RPMI7951 (cell line): ENCODE measurements at places on chromosomes 7 and 10.

DNA sequence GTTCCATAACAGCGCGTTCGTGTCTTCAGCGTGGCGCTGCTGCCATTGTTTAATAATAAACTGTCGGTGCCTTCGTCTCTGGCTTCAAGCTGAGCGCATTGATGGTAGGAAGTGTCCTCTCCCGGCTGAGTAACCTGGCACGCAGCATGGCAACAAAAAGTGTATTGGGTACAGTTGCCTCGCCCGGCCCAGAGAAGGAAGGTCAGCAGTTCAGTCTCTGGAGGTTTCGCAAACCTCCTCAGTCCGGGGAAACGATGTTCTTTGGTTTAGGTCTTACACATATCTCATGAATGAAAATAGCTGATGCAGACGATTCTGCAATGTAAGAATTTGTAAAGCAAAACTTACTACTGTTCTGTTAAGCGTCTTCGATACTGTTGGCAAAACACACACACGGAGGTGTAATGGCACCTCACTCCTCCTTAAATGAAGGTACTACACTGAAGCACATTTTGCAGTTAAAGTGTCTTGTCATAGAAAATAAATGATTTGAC is 739 bp upstream of the CCDC186 start:
- DNase-seq, result peak; percentile 12

DNA sequence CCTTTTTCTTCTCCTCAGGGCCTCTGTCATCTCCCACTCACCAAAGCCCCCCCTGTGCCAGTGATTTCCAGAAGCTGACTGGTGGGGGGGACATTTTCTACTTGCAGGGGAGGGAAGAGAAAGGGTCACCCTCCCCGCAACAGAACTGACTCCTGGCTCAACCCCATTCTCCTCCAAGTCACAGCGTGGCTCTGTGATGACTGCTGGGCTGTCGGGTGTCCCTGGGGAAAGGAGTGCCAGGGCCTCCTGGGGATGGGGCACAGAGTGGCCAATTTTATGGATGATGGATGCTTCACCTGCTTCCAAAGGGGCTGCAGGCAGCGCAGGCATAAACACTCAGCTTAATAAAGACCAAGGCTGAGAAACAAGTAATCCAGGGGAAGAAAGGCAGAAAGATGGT is 523.0 kb downstream of the PTPRN2 start:
- no peak for DNase-seq

GRCh38 chr7:25989140-25989705 is 162.8 kb upstream of the NFE2L3 start:
- no peak for DNase-seq

GRCh38 chr7:90692396-90692795 is 96.3 kb downstream of the CDK14 start:
- DNase-seq, result no peak

DNA sequence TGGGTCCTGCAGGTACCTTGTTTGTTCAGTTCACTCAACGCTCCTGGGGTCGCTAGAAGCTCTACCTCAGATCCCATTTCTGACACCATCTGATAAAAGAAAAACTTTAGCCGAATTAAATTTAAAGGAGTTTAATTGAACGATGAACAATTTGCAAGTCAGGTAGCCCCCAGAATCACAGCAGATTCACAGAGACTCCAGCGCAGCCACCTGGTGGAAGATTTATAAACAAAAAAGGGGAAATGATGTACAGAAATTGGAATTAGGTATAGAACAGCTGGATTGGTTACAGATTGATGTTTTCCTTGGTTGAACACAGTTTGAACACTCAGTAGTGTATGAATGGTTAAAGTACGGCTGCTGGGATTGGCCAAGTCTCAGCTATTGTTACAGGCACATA is 23.1 kb downstream of the FBXL13 start:
- no peak for DNase-seq

- DNase-seq, result peak; percentile 100
These were observed 128.5 kb downstream of the TNS3 start for GRCh38 chr7:47453093-47454061.

DNA sequence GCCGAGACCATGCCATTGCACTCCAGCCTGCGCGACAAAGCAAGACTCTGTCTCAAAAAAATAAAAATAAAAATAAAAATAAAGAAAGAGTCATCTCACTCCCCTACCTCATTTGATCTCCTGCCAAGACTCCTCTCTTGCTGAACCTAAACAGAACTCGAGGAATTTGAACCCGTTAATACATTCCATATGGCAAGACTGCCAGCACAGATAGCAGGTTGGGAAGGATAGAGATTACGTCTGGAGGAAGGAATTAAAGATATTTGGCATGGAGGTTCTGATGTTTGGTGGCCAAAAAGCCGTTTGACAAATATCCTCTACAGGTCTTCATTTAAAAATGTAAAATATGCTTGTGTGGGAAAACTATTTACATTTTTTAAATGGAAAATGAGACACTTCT is 549.6 kb downstream of the HTR7 start:
- DNase-seq, result peak; percentile 83

GRCh38 chr7:106175507-106175906 is 63.4 kb upstream of the SYPL1 start:
- DNase-seq, result no peak

DNA sequence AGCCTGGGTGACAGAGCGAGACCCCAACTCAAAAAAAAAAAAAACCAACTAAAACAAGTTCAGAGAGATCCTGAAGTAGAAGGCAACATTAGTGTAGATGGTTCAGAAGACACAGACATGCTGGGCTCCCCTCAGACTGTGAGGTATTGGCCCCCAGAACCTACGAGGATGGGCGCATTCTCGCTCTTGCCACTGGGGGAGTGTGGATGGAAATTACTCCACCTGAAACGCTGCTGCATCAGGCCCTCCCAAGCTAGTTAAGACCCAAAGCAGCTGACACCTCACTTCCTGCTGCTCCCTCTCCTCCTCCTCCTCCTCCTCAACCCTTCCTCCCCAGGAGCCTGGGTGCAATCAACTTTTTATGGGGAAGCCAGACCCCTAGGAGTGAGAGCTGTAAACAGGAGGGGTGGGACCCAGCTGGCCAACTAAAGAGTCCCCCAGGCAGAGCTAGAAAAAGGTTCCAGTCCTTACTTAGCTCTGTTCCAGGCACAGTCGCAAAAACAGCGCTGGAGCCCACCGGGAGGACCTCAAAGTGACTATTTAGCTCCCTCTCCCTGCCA is 7.4 kb downstream of the SH3PXD2A start:
- DNase-seq, result no peak

DNA sequence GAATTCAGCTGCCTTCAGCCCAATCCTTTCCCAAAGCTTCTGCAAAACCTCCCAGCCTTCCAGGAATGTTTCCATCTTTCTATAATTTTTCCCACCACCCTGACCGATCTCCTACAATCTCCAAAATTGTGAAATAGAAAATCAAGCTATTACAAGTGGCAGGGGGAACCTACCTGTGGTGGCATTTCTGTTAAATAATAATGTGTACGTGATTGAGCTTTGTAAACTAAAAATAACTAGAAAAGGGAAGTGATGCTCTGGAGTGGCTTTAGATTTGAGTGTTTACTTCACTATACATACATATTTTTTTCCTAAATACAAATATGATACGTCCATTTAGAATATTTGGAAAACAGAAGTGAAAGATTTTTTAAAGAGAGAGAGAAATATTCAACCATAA is 593.6 kb downstream of the GRM8 start:
- DNase-seq, result no peak

DNA sequence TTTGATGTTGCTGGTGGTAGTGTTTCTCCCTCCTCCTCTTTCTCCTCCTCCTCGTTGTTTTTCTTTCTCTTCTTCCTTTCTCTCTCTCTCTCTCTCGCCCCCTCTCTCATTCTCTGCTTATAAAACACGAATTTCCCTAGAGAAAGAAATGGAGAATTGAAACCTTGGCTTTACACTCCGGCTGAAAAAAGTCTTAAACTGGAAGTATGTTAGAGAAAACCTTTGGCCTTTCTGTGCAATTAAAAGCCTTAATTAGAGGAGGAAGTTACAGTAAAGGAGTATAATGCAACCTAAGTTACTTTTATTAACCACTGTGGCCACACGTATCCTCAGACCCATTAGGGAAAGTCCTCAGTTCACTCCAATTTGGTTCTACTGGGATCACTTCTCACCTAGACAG is 501.7 kb upstream of the SORCS1 start:
- no peak for DNase-seq

DNA sequence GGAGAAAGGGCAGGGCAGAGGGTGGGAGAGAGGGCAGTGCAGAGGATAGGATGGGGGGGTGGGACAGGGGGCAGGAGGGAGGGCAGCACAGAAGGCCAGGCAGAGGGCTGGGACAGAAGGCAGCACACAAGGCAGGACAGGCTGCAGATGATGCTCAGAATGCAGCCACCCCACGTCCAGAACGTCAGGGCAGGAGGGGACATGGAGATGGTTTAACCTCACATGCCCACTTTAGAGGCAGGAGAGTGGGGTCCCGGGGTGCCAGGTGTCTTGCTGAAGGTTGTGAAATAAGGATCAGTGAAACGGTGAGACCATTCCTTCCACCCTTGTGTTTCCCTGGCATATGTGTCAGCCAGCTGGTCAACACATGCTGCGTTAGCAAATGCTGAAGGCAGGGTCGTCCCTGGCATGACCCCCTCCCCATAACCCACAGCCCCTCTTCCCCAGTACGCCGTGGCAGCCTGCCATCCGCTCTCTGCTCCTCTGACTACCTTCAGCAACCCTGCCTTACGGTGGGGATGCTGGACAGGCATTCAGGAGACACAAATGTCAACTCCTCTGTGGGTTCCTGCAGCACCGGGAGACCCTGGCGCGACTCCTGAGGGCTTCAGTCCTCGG is 592.1 kb downstream of the DNAJB6 start:
- no peak for DNase-seq

- DNase-seq, result no peak
These were observed 278 bp downstream of the CPA2 start for GRCh38 chr7:130266961-130267321.

DNA sequence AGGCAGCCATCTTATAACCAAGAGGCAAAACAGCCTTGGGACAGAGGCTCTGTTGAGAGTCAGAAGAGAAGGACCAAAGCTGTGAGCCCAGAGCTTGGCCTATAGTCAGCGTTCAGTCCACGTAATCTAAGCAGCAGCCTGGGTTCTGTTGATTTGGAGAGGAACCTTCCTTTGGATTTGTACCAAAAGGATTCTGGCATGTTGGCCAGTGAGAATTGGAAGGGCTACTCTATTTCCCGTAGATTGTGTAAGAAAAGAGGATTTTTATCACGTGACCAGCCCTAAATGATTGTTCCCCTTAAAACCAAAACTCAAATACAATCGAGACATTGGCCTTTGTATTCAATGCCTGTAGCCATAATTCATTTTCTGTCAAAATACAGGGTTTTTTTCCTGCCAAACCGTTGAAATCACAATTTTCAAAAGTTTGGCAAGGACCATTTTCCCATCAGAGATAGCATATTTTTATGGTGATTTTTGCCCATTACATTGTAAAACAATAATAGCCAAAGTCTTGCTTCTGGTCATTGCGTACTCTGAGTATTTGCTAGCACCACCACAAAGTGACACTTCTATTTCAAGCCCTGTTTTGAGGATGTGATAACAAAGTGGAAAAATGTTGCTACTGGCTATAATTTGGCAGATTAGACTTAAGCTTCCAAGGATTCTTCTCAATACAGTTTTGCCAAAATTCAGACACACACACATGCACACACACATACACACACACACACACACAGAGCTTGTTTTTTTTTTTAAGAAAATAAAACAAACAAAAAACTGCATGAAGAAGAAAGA is 23.1 kb upstream of the BMPER start:
- no peak for DNase-seq

GRCh38 chr7:158406364-158406763 is 181.3 kb downstream of the PTPRN2 start:
- no peak for DNase-seq

DNA sequence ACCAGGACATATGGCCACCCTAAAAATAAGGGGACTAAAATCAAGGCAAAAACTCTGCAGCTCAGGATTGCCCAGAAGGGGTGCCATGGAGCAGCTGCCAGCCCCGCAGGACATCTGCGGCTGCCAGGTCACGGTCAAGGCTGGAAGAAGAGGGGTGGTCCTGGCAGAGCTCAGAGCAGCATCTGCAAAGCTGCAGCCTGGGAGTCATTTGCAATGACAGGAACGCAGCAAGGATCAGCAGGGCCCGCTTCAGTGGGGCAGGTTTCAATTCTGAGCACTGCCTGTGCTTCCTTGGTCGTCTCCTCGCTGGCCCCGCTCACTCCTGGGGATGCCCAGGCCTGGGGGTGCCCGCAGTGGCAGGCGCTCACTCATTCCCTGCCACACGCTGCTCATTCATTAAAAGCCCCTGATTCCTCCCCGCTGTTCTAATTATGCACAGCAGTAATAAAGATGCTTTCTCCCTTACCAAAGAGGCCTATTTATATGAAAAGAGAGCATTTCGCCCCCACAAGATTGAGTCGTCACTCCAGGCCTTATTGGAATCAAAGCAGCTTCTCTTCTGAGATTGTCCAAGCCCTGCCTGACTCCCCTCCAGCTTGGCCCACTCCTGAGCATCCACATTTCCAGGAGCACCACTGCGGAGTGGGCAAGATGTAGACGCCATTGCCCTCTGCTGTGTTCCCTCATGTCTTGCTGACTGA is 4.6 kb downstream of the HSPA12A start:
- no peak for DNase-seq

DNA sequence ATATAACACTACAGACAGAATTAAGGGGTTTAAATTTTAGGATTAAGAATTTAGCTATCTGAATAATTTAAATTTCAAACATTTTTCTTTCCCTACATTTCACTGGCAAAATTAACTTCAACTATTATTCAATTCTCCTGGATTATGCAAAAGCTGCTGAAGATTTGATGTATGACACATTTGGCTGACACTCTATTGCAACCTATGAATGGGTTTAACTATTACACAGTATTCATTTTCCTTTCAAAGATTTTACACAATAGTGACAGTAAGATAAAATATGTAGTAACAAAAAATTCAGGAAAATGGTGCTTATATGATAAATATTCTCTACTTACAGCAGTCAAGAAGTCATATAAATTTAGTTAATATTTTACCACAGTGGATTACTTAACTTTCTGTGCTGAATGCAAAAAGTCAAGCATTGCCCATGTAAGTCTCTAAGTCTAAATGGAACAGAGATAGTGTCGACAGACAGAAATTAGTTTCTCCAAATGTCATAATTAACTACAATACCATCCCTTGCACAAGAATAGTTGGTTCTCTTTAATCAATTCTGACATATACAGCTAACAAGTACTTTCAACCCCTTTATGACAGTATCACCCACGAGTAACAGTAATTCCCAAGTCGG is 194.1 kb upstream of the FRMD4A start:
- DNase-seq, result no peak

DNA sequence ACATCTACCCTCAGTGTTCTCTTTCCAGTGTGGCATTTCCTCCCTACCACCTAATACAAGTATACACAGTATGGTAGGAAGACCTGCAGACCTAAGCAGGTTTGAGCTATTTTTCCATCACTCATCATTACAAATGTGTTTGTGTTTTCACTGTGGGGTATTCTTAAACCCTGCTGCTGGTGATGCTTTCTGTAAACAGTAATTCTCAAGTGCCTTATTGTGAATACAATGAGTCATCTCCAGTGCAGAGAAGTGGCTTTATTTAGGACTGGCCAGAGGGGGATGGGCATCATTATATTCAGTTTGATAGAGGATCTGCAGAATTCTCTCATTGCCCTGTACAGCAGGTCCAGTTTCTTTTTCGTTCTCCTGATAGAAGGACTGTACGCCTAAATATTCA is 63.7 kb downstream of the GRM8 start:
- no peak for DNase-seq

- no peak for DNase-seq
These were observed 4.2 kb downstream of the FAM53B start for GRCh38 chr10:124739986-124740368.

- DNase-seq, result peak; percentile 52
These were observed 52.2 kb downstream of the IFIT5 start for GRCh38 chr10:89466599-89467035.

- DNase-seq, result no peak
These were observed 305.1 kb upstream of the LYZL1 start for GRCh38 chr10:28983799-28984198.
